ENCODE measurements at places on chromosomes 13 and 19.

- DNase-seq = no peak
Measured at GRCh38 chr13:94646904-94647303, 45.2 kb downstream of the GPR180 start.

GRCh38 chr13:113863524-113864272, at the start of gene GAS6:
Gene GAS6 (minus strand): TSS chr13:113864076. CDS start chr13:113863920, 156 bp downstream.
- DNase-seq = no peak

DNA sequence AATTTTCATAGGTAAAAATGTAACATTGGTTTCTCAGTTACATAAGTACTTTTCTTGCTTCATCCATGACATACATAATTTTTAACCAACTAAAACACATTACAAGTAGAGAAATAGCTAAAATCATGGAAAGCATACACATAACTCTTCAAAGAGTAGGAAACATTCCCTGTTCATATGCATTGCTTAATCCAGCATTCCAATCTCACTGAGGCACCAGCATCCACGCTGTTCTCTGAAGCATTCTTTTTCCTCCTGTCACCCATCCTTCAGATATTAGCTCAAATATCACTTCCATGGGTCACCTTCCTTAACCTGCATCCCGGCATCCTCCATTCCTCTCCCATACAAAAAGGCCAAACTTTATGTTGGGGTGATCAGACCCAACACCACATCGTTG, 79.1 kb downstream of the ZNF254 start:
- no peak for DNase-seq

- no peak for DNase-seq
Measured at GRCh38 chr13:43110658-43111057, 87.3 kb downstream of the DNAJC15 start.

DNA sequence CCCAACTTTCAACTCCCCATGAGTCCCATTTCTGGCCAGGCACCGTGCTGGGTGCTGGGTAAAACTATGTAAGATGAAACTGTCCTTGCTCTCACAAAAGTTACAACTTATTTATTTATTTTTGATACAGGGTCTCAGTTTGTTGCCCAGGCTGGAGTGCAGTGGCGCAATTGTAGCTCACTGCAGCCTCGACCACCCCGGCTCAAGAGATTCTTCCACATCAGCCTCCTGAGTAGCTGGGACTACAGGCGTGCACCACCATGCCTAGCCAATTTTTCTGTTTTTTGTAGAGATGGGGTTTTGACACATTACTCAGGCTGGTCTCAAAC, 12.9 kb upstream of the CADM4 start:
- no peak for DNase-seq

DNA sequence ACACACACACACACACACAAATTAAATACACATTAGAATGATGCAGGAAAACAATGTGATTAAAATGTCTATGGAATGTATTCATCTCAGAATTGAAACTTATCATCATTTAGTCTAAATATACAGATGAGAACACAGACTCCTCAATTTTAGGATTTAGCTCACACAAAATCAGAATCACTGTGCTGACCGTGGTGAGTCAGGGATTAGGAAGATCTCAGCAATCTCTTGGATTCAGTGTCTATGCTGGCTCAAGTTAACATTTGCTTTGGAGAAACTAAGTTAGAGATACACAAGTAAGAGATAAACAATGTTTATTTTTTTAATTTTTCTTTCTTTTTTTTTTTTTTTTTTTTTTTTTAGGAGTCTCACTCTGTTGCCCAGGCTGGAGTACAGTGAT, 323.6 kb downstream of the KLF12 start:
- no peak for DNase-seq

DNA sequence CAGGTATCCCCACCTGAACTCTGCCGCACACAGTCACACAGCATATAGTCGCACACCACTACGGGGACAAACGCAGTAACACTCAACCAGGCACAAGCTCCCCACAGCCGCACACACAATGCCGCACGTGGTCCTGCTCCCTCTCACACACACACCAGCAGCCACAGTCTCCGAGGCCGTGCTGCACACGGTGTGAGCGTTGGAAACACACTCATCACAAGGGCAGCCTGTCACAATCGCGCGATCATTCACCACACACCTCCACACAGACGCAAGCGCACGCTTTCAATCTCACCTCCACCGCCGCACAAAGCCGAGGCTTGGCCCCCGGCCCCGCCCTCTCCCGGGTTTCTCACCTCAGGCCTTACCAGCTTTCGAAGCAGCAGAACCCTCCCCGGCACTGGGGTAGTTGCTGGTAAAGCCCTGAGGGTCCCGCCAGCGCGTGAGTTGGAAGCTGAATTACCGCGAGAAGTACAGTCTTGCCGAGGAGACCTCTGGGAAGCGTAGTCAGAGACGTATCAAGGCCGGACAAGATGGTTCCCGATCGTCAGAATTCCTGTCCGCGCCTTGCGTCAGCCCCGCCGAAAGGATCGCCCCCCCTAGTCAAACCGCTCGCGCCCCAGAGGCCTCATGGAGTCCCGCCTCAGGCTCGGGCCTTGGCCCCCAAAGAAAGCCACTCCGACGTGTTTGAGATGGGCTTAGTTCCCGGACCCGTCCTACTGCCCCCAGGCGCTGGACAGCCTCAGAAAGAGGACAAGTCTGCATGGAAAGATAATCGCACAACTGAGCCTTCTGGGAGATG, at the start of gene ZNF566:
Gene ZNF566 (minus strand): TSS at position 444 of the 802 bp plus-strand sequence. CDS start 13,004 bp downstream, outside the sequence.
- peak; percentile 92 for DNase-seq

GRCh38 chr13:107713314-107713713, 502.0 kb downstream of the LIG4 start:
- no peak for DNase-seq

- peak; percentile 91 for DNase-seq
Measured at GRCh38 chr19:45717131-45717982, 13.3 kb downstream of the FBXO46 start.

DNA sequence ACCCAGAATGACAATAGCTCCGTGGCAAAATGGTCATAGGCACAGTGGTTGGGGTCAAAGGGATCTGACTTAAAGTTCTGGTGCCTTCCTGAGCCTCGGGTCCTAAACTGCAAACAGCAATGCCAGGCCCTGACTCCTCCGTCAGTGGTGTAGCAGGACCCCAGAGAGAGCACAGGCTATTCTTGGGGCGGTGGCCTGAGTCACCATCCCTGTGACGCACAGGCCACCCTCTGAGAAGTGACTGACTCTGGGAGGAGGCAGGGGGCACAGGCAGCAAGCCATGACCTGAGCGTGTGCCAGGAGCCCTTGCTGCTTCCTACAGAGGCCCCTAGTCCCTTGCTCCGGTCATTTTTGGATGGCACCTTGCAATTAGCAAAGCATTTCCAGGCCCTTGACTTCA, 18.7 kb downstream of the PLVAP start:
- no peak for DNase-seq

DNA sequence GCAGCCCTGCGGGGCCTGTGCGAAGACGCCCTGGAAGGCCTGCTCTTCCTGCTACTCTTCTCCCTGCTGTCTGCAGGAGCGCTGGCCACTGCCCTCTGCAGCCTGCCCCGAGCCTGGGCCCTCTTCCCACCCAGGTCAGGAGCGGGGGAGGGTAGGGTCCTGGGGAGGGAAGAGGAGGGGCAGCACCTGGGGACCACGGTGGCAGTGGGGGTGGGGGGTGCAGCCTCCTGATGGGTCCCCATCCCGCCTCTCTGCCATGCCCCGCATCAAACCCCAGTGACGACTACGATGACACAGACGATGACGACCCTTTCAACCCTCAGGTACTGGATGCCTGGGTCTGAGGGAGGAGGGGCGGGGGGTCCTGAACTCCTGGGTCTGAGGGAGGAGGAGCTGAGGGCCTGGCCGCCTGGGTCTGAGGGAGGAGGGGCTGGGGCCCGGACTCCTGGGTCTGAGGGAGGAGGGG, 13.4 kb upstream of the LENG8 start:
- no peak for DNase-seq

- DNase-seq = no peak
Measured at GRCh38 chr13:70363991-70364390, 255.7 kb upstream of the KLHL1 start.

GRCh38 chr13:47004540-47004939, 107.7 kb upstream of the HTR2A start:
- DNase-seq = no peak

DNA sequence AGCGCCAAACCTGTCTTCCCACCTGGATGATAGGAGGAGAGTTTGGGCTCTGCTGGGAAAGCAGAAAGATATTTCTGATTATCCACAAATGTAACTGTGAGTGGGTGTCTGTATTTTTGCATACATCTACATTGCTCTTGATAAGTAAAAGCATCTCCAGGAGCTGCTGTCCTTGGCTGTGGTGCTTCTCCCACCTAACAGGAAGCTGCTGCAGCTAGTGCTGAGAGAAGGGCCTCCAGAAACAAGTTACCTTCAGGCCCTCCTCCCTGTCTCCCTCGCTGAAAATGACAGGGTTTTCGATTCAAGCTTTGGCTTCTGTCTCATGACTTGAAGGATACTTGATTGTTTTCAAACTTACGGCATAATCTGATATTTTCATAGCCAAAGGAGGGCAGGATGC, 90.1 kb downstream of the FOXO1 start:
- DNase-seq = no peak

- no peak for DNase-seq
Measured at GRCh38 chr13:67967031-67967430, 736.9 kb upstream of the PCDH9 start.

DNA sequence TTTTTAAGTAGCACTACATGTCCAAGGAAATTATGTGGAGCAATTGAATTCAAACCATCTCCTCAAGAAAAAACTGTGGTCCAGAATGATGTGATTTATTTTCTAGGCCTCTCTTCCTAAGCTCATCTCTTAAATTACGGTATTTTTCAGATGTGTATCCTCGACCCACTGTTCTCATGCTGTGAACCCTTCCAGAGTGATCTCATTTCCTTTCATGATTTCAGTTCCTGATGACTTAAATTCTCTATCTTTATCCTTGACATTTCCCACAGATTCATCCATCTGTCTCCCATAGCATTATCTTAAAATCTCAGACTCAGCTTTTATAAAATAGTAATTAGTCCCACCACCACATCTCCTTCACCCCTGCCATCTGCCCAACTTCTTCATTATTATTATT, 117.6 kb upstream of the SPRY2 start:
- no peak for DNase-seq

DNA sequence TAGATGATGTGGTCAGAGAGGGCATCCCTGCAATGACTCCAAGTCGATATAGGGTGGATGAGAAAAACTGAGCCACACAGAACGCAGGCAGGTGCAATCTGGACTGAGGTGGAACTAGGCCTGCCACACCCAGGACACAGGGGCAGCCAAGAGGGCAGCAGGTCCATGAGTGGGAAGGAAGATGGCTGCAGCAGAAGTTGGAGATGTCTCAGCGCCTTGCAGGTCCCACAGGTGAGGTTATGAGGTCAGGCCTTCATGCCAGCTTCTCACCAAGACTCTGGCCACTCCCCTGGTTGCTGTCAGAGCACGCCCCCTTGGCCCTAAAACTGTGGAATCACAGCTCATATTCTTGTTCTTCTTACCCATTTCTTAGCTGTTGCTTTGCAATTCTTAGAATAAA, 147.7 kb upstream of the VSTM2B start:
- DNase-seq = no peak

DNA sequence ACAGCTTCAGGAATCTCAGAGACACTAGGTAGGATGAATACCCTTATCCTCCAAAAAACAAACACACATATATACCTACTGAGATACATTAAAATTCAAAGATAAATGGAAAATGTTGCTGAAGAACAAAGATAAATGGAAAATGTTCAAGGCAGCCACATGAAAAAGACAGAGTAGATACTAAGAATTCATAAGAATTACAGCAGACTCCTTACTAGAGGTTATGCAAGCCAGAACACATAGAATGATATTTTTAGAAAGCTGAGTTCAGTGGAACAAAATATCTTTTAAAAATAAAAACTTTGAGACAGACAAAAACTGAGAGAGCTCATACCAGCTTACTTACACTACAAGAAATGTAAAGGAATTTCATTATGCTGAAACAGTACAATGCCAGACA, 35.6 kb downstream of the UCHL3 start:
- DNase-seq = no peak

- no peak for DNase-seq
Measured at GRCh38 chr13:39259371-39260140, 221.3 kb downstream of the NHLRC3 start.

DNA sequence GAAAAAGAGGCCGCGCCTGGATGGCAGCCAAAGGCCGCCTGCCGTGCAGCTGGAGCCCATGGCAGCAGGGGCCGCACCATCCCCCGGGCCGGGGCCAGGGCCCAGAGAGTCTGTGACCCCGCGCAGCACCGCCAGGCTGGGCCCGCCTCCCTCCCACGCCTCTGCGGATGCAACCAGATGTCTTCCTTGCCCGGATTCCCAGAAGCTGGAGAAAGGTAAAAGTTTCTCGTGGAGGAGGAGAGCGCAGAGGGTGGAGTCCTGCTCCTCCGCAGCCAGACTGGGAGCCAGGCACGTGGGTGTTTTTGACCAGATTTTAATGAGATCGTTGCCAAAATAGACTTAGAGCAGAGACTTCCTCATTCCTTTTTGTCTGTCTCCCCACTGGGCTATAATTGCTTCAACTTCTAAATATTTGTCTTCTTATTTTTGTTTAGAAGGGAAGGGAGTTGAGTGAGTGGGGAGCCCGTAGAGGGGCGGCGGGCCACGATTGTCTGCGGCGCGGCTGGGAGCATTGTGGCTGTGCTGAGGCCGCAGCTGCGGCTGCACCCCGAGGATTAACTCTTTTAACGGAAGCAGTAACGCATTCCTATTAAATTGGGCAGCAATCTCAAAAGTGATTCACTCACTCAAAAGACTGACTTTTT, 22.8 kb upstream of the NDUFS7 start:
- no peak for DNase-seq

DNA sequence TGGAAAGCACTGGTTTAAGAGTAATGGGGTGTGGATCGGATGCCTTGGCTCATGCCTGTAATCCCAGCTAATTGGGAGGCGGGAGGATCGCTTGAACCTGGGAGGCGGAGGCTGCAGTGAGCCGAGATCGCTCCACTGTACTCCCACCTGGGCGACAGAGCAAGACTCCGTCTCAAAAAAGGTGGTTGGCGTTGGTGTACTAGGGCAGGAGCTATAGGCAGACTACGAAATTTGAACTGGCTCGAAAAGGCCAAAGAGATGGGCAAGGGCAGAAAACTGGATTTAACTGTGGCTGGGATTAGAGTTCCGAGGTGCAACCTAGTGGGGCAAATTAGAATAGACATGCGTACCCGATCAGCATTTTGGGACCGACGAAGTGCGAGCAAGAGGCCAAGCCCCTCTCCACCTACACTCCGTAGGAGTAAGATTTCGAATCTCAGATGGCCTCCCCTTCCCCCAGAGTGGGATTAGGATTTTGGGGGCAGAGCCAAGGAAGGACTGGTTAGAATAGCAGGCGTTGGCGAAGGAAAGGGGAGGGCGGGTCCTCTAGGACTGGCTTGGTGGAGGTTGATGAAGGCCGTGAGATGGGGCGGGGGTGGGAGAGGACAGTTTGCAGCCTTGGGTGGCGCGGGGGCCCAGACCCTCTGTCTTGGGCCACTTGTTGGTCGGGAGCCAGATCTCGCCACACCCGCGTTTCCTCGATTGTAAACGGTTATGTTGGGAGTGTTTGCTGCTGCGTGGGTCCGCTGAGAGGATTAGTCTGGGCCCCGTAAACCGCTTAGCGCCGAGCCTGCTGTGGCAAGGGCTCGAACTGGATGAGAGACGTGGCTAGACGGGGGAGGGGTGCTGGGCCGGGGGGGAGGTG, 2.0 kb upstream of the INAFM1 start:
- DNase-seq = peak; percentile 31
